T-helper 17 cell (primary cell): ENCODE measurements at places on chromosomes 3 and 15.

GRCh38 chr3:135238871-135239614, 444.0 kb downstream of the EPHB1 start:
- DNase-seq = no peak

- no peak for DNase-seq
Measured at GRCh38 chr3:42071904-42072812, 19.0 kb upstream of the TRAK1 start.

DNA sequence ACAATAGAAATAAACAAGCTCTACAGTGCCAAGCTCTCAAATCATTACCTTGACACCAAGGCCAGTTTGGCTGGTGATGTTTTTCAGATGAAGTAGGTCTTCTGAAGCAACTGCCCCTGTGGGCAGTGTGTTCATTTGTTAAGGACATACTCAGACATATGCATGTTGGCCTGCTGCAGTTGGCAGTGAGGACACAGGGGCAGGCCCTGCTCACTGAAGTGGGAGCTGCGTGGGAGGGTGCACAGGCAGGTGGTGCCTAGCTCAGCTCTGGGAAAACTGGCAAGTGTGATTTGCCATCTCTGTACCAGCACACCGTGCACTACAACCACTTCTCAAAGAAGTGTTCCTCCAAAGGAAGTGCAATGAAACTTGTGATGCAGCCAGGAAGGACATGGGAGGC, 28.5 kb upstream of the SNRK start:
- no peak for DNase-seq

- DNase-seq = no peak
Measured at GRCh38 chr3:143220741-143221140, 101.2 kb downstream of the CHST2 start.

GRCh38 chr3:37286569-37286968, 112.2 kb upstream of the LRRFIP2 start:
- no peak for DNase-seq

GRCh38 chr3:168212664-168213285, 117.1 kb upstream of the GOLIM4 start:
- no peak for DNase-seq

DNA sequence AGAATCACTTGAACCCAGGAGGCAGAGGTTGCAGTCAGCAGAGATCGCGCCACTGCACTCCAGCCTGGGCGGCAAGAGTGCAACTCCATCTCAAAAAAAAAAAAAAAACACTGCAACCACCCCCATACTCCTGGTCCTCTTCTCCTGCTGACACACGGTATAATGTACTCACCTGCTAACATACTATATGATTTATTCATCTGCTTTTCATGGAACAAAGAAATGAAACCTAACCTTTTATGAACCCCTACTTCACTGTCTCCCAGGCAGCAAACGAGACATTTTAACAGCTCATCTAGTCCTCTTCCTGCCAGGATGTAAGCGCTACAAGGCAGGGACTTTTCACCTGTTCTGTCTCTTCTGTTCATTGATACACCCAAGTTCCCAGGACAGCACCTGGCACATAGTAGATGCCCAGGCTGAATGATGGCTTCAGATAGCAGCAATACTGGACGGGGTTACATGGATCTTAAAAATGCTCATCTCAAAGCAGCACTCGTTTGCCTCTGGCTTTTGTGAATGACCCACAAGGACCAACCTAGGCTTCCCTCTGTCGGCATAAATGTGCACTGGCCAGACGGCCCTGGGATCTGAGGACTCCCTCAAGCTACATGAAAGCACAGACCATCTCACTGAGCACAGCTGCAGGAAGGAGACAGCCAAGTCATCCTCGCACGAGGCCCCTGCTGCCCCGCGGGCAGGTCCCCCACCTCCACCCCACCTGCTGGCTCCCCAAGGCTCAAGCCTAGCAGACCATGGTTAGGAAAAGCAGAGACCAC, 20.3 kb downstream of the XXYLT1 start:
- no peak for DNase-seq

GRCh38 chr3:46470831-46471230, 6.1 kb upstream of the LTF start:
- no peak for DNase-seq

- no peak for DNase-seq
Measured at GRCh38 chr3:58027704-58028317, 19.6 kb downstream of the FLNB start.

GRCh38 chr3:156445117-156446090, 109.5 kb downstream of the SSR3 start:
- DNase-seq = no peak
